ENCODE measurements at places on chromosomes 12 and 14. TPM values are rescaled to one million over a fixed set of nuclear protein-coding genes. Genes with fewer than 3 reads are reported as not detected.

- no peak for DNase-seq
- no peaks in the 10 kb centered on the region for H3K27me3 ChIP-seq
- peaks cover 12% of the 10 kb centered on the region for H3K36me3 ChIP-seq
- no peak overlapping the region for H3K4me3 ChIP-seq
- H3K4me1 ChIP-seq = peaks cover 20% of the 10 kb centered on the region
Measured at GRCh38 chr14:51643140-51643539, 8.6 kb upstream of the FRMD6 start.

The PLA2G1B gene
- not detected for total RNA-seq

GRCh38 chr12:95460105-95460504, 13.8 kb upstream of the METAP2 start:
- H3K4me3 ChIP-seq = no peak overlapping the region
- H3K27ac ChIP-seq = no peak overlapping the region
- no peaks in the 10 kb centered on the region for H3K4me1 ChIP-seq
- H3K27me3 ChIP-seq = no peaks in the 10 kb centered on the region
- no peaks in the 10 kb centered on the region for H3K36me3 ChIP-seq

DNA sequence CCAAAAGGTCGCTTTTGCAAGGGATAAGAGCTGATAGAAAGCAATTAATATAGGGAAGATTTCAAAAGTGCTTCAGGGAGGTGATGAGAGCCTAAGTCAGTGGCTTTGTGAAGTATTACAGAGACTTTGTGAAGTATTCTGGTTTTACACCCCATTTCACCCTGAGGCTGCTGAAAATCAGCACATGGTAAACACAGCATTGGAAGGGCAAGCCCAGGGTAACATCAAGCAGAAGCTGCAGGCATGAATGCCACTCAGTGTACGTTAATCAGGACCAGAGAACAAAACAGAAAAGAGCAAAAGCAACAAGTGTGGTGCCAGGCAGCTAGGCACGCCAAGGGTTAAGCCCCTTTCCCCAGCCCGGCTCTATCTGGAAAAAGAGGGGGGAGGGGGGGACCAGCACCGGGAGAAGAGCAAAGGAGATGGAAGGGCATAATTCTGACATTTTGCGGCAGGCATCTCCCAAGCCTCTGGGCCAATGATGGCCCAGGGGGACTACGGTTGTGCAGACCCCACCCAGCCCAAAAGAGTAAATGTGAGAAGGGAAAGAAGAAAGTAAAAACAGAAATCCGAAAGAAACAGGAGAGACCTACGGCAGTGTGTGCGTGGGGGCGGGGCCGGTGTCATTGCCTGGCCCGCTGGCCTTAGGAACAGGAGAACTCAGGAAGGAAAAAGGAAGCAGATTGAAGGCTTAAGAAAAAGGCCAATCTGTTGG, 58.9 kb downstream of the DHRS2 start:
- H3K4me1 ChIP-seq = no peaks in the 10 kb centered on the region
- H3K36me3 ChIP-seq = no peaks in the 10 kb centered on the region
- H3K4me3 ChIP-seq = no peak overlapping the region
- H3K27ac ChIP-seq = no peak overlapping the region
